ENCODE measurements at places on chromosomes 2 and 18.

GRCh38 chr2:69564604-69565003, 78.9 kb downstream of the AAK1 start:
- DNase-seq = no peak

GRCh38 chr2:239288951-239289511, 111.8 kb downstream of the HDAC4 start:
- DNase-seq = no peak

DNA sequence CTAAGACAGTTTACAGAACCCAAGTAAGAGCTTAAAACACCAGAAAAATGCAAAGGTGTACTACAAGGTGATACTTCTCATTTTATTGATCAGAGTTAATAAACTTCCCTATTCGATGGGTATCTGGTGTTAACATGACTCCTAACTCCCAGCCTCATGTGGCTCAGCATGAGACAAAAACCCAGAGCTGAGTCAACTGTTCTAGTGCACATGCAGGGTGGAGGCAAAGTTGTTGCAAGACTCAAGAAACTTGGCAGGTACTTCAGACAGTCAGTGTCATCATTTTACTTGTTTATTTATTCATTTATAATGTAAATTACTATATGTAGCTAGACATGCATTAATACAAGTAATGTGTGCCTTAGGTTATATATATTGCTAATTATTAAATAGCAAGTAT, 216.6 kb upstream of the DSEL start:
- no peak for DNase-seq

DNA sequence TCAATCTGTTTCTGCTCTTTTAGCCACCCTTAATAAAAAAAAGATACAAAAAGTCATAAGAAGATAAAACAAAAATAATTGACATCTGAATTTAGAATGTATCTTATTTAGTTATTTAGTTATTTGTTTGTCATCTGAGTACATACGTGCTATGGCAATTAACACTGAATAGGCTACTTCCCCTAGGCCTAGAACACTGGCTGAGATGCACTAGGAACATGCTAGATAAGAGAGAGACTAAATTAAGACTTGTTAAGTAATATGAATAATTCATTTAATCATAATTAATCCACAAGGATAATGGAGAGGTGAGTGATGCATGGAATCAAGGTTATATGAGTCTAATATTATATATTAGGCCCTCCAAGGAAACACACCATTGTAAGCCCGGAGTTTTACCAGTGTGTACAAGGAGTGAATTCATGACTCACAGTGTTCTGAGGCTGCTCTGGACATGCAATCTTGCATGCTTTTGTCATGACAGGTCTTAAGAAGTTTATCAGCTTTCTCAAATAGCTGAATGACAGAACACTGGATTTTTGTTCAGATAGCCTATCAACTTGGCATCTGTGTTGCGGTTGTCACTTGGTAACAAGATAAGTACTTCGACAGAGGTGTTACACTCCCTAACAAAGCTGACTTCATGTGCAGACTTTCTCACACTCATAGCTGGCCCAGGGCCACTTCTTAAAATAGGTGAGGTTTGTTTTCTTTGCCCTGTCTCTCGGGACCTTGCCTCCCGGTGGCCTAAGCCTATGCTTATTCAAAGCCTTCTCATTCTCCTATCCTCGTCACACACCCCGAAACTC, 5.0 kb upstream of the SERPINB2 start:
- DNase-seq = no peak

DNA sequence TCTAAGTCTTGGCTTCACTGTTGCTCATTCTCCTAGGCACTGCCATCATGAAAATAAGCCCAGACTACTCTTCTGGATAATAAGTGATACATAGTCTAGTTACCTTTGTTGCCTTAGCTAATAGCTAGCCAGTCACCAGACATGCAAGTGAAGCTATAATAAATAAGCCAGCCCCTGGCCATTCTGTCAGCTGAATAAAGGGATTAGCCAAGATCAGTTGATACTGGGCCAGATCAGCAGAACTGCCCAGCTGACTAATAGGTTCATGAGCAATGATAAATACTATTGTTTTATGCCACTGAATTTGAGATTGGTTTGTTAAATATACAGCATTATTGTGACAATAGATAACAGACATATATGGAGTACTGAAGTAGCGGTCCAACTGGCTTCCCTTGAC, 8.0 kb upstream of the C2orf69 start:
- DNase-seq = no peak

DNA sequence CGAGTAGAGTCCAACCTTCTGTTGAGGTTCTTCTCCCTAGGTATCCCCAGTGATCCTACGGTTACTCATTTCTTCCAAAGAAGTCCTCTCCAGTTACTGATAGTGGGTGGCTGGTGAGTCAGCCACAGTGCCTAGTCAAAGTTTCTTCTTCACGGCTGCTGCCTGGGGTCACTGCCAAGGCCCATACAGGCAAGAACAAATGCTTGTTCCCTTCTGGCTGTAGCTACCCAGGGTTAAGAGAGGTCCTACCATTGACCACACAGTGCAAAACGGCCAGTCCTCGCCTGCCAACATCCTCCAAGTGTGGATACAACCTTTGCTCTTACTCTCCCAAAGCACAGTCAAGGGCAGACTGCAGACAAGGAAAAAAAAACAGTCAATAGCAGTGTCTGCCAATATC, 2.9 kb upstream of the PTPN4 start:
- DNase-seq = no peak

DNA sequence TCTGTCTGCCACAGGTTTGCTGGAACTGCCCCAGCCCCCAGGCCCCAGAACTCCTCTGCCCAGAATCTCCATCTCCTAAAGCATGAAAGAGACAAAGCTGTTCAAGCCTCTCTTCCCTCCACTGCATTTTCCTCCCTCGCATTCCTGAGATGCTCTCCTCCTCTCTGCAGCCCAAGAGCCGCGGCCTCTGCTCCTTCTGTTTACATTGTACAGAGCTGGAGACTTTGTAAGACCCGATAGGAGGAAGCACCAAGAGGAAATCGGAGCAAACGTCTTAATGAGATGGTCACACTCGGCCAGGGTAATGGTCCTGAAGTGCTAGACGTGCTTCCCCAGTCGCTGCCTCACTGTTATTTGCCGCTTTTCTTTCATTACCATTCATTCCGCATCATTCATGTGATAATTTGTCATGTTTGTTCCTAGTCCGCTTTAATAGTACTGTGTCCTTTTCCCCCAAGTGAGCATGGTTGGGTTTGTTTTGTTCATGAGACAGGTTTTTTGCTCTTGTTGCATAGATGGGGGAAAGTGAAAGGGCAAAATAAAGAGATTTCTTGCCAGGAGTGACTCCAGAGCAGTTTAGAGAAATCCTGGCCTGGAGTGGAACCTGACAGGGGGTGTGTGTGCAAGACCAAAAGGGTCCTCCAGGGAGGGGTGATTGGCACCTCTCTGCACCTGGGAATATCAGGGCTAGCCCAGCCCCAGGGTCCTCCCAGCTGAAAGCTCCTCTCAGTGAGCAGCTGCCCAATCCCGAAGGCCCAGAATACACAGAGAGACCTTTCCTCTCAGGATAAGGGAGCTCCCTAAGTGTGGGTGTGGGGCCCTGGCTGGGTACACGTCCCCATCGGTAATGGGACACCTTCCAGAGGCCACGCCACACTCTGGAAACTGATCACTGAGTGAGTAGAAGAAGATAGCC, 44.9 kb upstream of the ID2 start:
- no peak for DNase-seq

Measured in activated naive CD8-positive, alpha-beta T cell treated with anti-CD3 and anti-CD28 coated beads, Interleukin-2, amount 50 U/mL, for 16 hours (primary cell).